ENCODE measurements at places on chromosomes 6 and 20.

GRCh38 chr6:25670793-25671513, 18.9 kb downstream of the SCGN start:
- no peak for DNase-seq

DNA sequence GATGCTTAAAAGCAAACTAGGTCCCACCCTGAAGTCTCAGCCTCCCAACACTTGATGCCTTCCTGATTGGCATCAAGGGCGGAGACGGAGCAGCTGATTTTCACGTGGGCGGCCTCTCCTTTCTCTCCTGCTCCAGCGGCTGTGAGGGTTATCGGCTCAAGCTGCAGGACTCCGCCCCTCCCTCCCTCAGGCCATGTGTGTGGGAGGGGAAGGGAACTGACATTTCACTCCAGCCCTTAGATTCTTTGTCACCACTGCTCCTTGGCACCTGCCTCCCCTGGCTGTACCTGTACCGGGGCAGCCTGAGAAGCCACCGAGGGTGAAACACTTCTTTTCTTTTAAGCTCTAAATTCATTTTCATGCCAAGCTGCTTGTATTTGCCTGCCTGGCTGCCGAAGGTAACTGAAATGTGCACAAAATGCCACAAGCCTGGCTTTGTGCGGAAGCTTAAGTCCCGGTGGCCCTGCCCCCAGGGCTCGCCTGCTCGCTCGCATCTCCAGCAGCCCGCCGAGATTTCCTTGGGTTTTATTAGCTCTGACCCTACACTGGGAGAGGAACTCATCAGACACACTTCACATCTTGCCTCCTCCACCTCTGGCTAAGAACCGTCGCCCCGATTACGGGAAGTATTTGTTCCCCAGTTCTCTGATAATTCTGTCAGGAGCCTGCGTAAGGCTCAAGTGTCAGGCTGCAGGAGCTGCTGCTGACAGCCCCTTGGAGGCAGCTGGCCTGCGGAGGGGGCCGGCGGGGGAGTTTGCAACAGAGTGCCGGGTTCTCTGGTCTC, 9.6 kb upstream of the CPNE5 start:
- DNase-seq, result no peak

DNA sequence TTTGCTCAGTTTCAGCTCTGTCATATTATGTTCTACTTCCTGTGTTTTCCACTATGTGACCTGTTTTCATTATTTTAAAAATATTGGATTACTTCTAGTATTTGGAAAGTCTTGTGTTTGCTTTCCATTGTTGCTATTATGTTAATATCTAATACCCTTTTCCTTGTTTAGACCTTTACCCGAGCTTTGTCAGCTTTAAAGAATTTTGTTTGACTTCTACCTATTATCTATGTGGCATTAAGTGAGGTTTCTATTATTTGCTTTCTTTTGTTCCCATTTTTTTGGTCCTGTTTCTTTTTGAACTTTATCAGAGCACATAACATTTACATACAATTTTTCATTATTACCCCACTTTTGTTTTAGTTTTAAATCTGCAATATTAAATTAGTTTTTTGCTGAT, 202.7 kb downstream of the MANEA start:
- DNase-seq, result no peak

- no peak for DNase-seq
Measured at GRCh38 chr6:40472353-40472752, 114.8 kb downstream of the LRFN2 start.

- DNase-seq, result no peak
Measured at GRCh38 chr6:148501178-148501590, 158.5 kb downstream of the SASH1 start.

GRCh38 chr6:70706491-70707123, 38.9 kb downstream of the SMAP1 start:
- DNase-seq, result no peak

DNA sequence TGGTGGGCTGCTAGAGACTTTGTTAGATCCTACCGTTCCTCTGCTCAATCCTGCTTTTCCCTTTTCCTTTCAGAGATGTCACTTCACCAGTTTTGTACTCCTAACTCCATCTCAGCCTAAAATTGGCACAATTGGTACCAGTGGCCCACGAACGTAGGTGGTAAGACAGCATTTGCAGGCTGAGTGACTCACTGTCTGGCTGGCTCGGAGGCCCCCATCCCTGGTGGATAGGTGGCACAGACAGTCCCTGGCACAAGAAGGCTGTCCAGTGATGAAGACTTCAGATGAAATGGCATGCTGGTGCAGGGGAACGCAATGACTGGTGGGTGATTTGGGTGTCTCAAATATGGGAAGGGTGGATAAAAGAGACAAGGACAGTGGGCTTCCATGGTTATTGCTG, 11.1 kb downstream of the HEBP2 start:
- no peak for DNase-seq

DNA sequence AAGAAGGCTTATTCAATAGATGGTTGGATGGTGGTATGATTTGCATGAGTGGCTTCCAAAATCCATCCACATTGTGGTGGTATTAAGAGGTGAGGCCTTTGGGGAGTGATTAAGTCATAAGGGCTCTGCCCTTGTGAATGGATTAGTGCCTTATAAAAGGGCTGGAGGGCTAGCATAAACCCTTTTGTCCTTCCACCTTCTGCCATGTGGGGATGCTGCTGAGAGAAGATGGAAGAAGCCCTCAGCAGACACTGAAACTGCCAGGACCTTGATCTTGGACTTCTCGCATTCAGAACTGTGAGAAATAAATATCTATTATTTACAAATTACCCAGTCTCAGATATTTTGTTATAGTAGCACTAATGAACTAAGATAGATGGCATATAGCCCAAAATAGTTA, 27.8 kb upstream of the SRPK1 start:
- no peak for DNase-seq

- no peak for DNase-seq
Measured at GRCh38 chr6:29864037-29864810, 36.6 kb downstream of the HLA-G start.

- no peak for DNase-seq
Measured at GRCh38 chr6:81744131-81744530, 8.3 kb downstream of the TENT5A start.

Data from activated T-cell treated with anti-CD3 and anti-CD28 coated beads, Interleukin-2, amount 50 U/mL, for 4 hours (primary cell).